MCF 10A (cell line): ENCODE measurements at places on chromosomes 1 and 21. TPM values are rescaled to one million over a fixed set of nuclear protein-coding genes. Genes with fewer than 3 reads are reported as not detected.
A peak's percentile ranks its signal among the peaks of the same experiment; 100 is the strongest.

DNA sequence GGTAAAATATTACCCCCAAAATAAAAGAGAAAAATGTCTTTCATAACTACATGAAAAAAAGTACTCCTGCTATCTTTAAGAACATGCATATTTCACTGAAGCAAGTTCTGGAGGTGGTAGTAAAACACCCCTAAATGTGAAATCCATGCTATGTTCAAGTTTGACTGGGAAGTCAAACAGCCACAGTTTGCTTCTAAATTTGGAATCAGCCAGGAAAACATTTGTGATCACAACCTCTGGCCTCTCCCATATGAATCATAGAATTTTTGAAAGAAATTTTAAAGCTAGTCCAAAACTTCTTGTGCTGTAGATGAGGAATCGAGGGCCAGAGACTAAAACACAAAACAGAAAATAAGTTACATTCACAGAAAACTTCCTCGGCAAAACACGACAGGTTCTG lies 6.6 kb downstream of the SORT1 start:
- peaks cover 8% of the 10 kb centered on the region for H3K36me3 ChIP-seq
- H3K27me3 ChIP-seq: no peaks in the 10 kb centered on the region
- H3K4me1 ChIP-seq: peaks cover 60% of the 10 kb centered on the region
- peak overlapping the region; percentile 43 for H3K4me3 ChIP-seq

GRCh38 chr1:33157131-33157530 lies 24.7 kb downstream of the TRIM62 start:
- H3K27ac ChIP-seq: no peak overlapping the region
- no peaks in the 10 kb centered on the region for H3K36me3 ChIP-seq
- H3K4me3 ChIP-seq: no peak overlapping the region
- H3K4me1 ChIP-seq: no peaks in the 10 kb centered on the region

- H3K27ac ChIP-seq: no peak overlapping the region
- H3K4me1 ChIP-seq: peaks cover 12% of the 10 kb centered on the region
- H3K4me3 ChIP-seq: no peak overlapping the region
- H3K27me3 ChIP-seq: no peaks in the 10 kb centered on the region
These were observed 368.8 kb upstream of the ADGRL4 start for GRCh38 chr1:79375352-79375751.

Gene ACTL8
- total RNA-seq: 0.23 TPM in 1 of 2 replicates, not detected in the other
